ENCODE measurements at places on chromosomes 12 and 14.

DNA sequence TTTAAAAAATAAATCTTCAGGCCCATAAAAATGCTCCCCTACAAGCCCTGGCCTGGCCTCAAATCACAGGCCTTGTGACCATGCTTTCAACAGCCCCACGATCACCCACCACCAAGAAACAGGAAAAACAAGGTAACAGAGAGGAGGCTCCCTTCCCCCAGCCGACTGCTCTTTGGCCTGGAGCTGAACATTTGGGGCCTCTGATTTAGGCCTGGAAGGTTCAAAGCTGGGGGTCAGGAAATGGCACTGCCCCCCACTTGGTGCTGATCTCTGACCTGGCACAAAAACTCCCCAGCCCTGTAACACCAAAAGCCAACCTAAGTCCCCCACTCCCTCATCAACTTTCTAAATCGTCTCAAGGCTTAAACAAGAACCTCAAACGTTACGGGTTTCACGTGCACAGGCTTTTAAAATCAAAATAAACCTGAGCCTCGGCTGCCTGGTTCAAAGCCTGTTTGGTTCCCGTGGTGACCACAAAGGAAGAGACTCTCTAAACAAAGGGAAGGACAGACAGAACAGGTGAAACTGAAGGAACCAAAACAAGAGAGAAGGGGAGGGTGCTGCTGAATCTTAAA lies 9.0 kb downstream of the ACTN1 start:
- DNase-seq, result no peak

- no peak for DNase-seq
Measured at GRCh38 chr12:46358791-46359666, 13.5 kb downstream of the SLC38A2 start.

- DNase-seq, result no peak
Measured at GRCh38 chr14:55964821-55965220, 153.4 kb upstream of the PELI2 start.

GRCh38 chr14:31986405-31986804 lies 90.7 kb upstream of the ARHGAP5 start:
- no peak for DNase-seq

GRCh38 chr14:33700052-33700451 lies 250.8 kb downstream of the EGLN3 start:
- DNase-seq, result no peak

DNA sequence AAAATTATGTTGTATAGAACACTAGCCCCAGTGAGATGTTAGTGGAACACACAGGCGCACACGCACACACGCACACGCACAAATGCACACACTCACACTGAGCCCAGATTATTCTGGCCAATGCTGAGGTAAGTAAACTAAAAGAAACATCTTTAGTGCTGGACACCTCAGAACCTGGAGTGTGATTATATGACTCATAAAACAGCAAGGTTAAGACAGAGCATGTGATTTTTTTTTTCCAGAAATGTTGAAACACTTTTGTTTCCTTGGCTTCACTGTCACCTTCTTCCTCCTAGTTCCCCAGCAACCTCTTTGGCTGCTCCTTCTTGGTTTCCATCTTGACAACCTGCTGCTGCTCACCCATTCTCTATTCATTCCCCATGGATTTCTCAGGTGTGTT lies 141.0 kb upstream of the ALG10B start:
- DNase-seq, result no peak

DNA sequence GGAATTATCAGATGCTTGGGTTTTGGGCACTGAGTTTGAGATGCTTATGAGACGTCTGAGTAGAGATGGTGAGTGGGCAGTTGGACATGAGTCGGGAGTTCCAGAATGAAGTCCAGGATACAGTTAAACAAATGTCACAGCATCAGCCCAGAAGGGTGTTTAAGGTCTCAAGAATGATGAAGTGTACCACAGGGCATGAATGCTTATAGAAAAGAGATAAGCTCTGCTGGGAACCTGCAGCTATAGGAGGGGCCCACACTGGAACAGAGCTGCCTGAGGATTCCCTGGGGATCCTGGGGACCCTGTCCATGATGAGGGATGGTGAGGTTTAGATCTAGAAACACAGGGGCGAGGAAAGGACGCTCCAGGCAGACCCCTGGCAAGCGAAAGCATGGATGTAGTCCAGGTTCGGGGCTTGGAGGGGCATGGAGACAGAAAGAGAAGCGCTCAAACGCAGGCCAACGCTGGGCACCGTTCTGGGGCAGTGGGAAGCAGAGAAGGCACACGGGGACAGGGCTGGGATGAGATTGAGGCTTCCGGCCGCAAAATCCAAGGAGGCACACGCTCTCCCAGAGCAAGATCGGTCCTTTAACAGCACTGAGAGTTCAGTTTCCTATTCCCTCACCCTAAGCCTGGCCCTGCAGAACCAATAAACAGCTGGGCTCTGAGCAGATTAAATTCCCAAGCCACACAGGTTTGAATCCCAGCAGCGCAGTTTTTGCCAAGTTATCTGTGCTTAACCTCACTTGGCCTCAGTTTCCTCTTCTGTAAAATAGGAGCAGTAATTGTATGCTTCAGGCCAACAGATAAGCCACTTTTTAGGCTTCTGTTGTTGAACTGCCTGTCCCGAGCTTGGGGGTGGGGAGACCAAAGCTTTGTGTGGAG lies 52.9 kb downstream of the EID3 start:
- DNase-seq, result no peak

- DNase-seq, result no peak
Measured at GRCh38 chr14:36241183-36241582, 64.7 kb upstream of the PTCSC3 start.

All from posterior cingulate gyrus (tissue), 11 donors.